ENCODE measurements at places on chromosomes 6 and 20. TPM values are rescaled to one million over a fixed set of nuclear protein-coding genes. Genes with fewer than 3 reads are reported as not detected.

DNA sequence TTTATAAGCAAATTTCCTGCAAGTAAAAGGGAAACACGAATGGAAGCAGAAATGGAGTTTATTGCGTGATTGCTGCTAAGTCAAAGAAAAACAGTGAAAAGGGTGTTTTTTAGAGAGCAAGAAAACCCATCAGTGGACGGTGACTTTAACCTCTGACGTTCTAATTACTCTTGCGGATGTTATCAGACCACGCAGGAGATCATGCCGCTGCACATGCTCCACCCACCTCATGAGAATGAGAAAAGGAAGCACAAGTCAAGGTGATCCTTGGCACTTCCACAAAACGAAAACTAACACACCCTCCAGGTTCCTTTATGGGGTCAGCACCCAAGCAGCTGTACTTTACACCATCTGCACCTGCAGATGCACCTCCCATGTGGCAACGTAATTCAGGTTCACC, 45.0 kb downstream of the LYRM4 start:
- peaks cover 6% of the 10 kb centered on the region for H3K36me3 ChIP-seq
- peak overlapping the region; percentile 16 for H3K27ac ChIP-seq
- H3K4me1 ChIP-seq, result peaks cover 17% of the 10 kb centered on the region
- DNase-seq, result no peak

DNA sequence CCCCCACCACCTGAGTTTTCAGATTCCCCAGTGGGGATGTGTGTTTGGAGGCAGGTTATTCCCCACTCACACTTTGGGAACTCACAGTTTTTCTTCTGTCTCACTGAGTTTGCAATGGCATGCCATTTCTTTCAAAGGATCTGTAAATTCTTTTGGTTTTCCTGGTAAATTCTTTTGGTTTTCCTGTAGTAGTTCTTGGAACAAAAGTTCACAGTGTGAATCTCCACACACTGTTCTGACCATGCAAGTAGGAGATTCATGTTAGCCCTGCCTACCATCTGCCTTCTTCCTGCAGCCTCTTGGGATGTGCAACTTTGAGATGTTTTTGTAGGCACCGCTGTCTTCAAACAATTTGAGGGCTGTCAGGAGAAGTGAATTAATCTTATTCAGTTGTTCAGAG, 165.6 kb upstream of the OGFRL1 start:
- H3K4me3 ChIP-seq, result no peak overlapping the region
- H3K27ac ChIP-seq, result no peak overlapping the region
- DNase-seq, result no peak
- no peaks in the 10 kb centered on the region for H3K36me3 ChIP-seq
- no peaks in the 10 kb centered on the region for H3K27me3 ChIP-seq

GRCh38 chr20:23212011-23212410, 125.9 kb upstream of the CD93 start:
- H3K27ac ChIP-seq, result no peak overlapping the region
- no peak overlapping the region for H3K4me3 ChIP-seq
- DNase-seq, result no peak
- H3K4me1 ChIP-seq, result no peaks in the 10 kb centered on the region
- no peaks in the 10 kb centered on the region for H3K36me3 ChIP-seq
- H3K27me3 ChIP-seq, result peaks cover 11% of the 10 kb centered on the region

The MUCL3 gene
- not detected for total RNA-seq

DNA sequence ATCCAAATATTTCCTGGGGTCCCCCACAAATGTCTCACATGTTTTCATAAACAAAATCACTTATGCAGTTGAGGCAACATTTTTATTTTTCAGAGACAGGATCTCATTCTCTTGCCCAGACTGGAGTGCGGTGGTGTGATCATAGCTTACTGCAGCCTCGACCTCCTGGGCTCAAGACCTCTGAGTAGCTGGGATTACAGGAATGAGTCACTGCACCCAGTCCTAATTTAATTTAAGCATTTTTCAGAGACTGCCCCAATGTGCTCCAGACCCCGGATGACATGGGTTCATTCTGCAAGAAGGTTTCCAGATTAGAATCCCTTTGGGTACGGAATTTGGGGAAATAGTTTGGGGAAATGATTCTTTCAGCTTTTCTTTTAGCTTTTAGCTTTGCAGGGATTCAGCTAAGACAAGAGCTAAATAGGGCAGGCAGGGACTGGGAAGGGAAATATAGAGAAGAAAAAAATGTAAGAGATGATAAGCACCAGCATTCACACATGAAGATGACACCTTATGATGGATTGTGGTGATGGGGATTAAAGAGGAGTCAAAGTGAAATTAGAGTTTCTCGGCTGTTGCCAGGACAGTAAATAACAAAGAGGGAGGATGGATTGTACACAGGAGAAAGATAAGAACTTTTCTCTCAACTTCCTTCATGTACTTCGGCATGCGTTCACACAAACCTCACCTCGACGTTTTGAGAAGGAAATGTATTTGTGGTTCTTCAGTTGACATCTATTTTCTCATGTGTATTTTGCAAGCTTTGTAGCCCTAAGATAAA, 169.4 kb upstream of the TAB2 start:
- H3K36me3 ChIP-seq, result no peaks in the 10 kb centered on the region
- no peak for DNase-seq
- H3K4me1 ChIP-seq, result no peaks in the 10 kb centered on the region
- H3K27me3 ChIP-seq, result no peaks in the 10 kb centered on the region
- H3K4me3 ChIP-seq, result no peak overlapping the region

DNA sequence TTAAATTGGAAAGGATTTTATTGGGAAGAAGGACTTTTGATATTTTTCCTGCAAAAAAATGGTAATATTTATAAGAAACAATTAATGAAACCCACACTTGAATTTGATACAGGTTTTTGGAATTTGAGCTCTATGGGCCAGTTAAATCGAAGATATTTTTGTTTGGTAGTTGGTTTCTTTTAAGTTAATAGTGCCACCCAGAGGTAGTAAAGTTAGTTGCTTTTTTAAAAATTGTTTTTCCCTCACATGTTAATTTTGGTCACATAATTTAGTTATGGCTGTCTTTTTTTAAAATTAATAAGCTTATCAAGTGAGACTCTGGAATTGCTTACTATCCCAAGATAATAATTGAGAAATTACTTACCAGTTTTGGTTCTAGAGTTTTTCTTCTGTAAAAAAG, 7.1 kb downstream of the PRIM2 start:
- no peaks in the 10 kb centered on the region for H3K4me1 ChIP-seq
- no peak overlapping the region for H3K4me3 ChIP-seq
- H3K36me3 ChIP-seq, result peaks cover 83% of the 10 kb centered on the region

The KCNB1 gene
- total RNA-seq, result 0.35 TPM

DNA sequence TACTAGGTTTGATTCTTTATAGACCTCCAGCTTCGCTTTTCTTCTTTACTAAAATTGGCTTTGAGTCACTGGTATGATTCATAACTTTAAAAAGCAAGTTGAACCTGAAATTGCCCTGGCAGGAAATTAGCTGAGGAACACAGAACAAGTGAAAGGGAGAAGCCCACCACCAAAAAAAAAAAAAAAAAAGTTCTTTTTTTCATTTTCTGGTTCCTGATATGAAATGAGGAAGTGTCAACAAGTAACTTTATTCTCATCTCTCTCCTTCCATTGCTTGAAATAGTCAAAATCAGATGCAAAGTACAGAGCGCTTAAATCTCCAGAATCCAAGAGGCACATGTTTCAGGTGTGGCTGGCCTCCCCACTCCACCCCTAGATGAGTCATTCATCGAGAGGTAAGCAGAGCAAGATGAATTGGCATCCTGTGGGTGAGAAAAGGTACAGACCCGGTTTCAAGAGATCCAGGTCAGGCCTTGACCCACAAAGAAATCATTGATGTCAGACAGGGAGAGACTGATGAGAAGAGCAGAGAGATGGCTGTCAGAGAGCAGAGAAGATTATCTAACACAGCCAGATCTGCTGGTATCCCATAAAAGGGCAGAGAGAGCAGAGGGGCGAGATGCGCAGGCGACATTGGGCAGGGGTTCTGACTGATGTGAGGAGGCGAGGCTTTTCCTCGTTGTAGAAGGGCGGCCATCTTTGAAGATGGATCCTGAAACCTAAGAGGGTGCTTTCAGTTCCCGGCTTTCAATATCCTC, 54.8 kb upstream of the MBOAT1 start:
- H3K4me1 ChIP-seq, result peaks cover 17% of the 10 kb centered on the region
- peak; percentile 87 for DNase-seq
- no peak overlapping the region for H3K4me3 ChIP-seq
- H3K36me3 ChIP-seq, result no peaks in the 10 kb centered on the region
- peak overlapping the region; percentile 94 for H3K27ac ChIP-seq

- H3K4me1 ChIP-seq, result no peaks in the 10 kb centered on the region
- H3K36me3 ChIP-seq, result no peaks in the 10 kb centered on the region
Observed at GRCh38 chr20:2084703-2085102, 16.9 kb upstream of the STK35 start.

- DNase-seq, result no peak
- no peaks in the 10 kb centered on the region for H3K27me3 ChIP-seq
- H3K4me1 ChIP-seq, result peaks cover 2% of the 10 kb centered on the region
Observed at GRCh38 chr20:49668181-49668877, 45.3 kb downstream of the B4GALT5 start.

- H3K4me3 ChIP-seq, result no peak overlapping the region
- no peak for DNase-seq
- no peaks in the 10 kb centered on the region for H3K36me3 ChIP-seq
- peaks cover 11% of the 10 kb centered on the region for H3K4me1 ChIP-seq
Observed at GRCh38 chr6:71347119-71347518, 58.5 kb downstream of the OGFRL1 start.

GRCh38 chr6:45930420-45931040, 85.1 kb downstream of the CLIC5 start:
- H3K27me3 ChIP-seq, result peaks cover 22% of the 10 kb centered on the region
- H3K4me1 ChIP-seq, result no peaks in the 10 kb centered on the region
- H3K4me3 ChIP-seq, result no peak overlapping the region
- DNase-seq, result peak; percentile 82
- no peak overlapping the region for H3K27ac ChIP-seq

GRCh38 chr6:40432982-40433381, 154.2 kb downstream of the LRFN2 start:
- no peaks in the 10 kb centered on the region for H3K27me3 ChIP-seq
- H3K27ac ChIP-seq, result no peak overlapping the region
- no peak overlapping the region for H3K4me3 ChIP-seq
- H3K36me3 ChIP-seq, result no peaks in the 10 kb centered on the region

The SYCP2 gene
- 1.8 TPM for total RNA-seq

- no peak for DNase-seq
- no peak overlapping the region for H3K4me3 ChIP-seq
- H3K27me3 ChIP-seq, result no peaks in the 10 kb centered on the region
- H3K36me3 ChIP-seq, result peaks cover 58% of the 10 kb centered on the region
- no peak overlapping the region for H3K27ac ChIP-seq
Observed at GRCh38 chr20:58666702-58667101, 15.6 kb downstream of the STX16 start.

GRCh38 chr20:63521602-63522001, 1.0 kb downstream of the PPDPF start:
- peak overlapping the region; percentile 75 for H3K27ac ChIP-seq
- DNase-seq, result no peak
- peaks cover 13% of the 10 kb centered on the region for H3K4me1 ChIP-seq
- peak overlapping the region; percentile 99 for H3K4me3 ChIP-seq

GRCh38 chr6:142700671-142701312, 244.2 kb downstream of the HIVEP2 start:
- H3K4me1 ChIP-seq, result peaks cover 15% of the 10 kb centered on the region
- H3K27ac ChIP-seq, result no peak overlapping the region
- no peaks in the 10 kb centered on the region for H3K36me3 ChIP-seq
- no peak overlapping the region for H3K4me3 ChIP-seq

The CNBD2 gene
- total RNA-seq, result 6.7 TPM

The GRM1 gene
- not detected for total RNA-seq

DNA sequence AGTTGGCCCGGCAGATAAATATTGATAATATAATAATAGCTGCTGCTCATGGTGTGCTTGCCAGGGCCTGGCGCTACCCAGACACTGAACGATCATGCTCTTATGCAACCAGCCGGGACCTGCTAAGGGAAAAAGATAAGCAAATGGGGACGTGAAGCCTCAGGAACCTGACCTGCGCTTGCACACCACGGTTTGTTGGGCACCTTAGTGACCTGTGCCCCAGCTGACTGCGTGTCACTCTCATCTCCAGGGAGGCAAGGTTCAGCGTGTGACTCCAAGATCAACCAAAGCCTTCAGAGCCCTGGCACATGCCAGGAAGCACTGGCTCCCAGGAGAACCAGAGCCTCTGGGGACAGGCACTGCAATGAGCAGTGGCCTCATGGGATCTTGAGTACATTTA, 111.1 kb downstream of the AGPAT4 start:
- no peaks in the 10 kb centered on the region for H3K36me3 ChIP-seq
- no peaks in the 10 kb centered on the region for H3K27me3 ChIP-seq
- no peak overlapping the region for H3K4me3 ChIP-seq
- no peak for DNase-seq
- H3K4me1 ChIP-seq, result no peaks in the 10 kb centered on the region

DNA sequence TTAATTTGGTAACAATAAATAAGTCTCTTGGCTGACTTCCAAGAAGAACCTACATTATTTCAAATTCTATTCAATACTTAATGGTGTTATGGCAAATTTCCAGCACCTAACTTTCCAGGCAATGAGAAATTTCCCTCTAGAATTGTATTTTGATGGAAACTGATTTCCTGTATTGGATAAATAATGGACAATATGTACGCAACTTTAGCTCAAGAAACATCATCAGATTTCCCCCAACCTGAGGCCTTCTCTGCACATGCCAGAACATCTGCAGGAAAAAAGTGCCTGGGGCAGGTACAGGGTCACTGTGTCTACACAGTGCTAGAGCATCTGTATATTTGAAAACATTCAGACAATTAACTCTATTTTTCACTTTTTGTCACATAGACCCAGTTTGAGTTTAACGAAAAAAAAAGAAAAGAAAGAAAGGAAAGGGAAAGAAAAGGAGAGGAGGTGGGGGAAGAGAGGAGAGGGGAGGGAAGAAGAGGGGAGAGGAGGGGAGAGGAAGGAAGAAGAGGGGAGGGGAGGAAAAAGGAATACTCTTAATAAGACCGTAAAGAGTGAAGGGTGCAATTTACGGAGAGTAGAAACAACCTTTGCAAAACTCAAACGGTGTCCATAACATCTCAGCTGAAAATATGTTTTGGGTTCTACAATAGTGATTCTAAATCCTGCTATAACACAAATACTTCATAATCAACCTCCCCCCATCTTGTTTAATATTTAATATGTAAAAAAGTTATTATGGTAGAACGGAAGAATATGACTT, 130.0 kb downstream of the TSHZ2 start:
- H3K36me3 ChIP-seq, result no peaks in the 10 kb centered on the region
- H3K4me3 ChIP-seq, result no peak overlapping the region
- H3K27me3 ChIP-seq, result peaks cover 20% of the 10 kb centered on the region

DNA sequence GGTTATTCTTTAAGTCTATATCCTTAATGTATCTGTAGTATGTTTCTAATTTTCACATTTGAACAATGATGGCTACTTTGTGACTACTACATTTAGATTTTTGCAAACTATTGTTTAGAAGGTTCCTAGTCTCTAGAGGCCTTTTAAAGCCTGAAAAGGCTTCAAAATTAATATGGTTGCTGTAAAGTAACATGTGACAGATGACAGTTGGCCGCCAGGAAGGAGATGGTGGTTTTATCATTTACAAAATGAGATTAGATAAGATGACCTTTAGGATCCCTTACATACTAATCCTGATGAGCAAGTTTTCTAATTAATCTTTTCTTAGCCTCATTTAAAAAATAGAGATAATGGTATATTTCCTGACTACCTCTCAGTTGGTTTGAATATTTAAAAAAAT, 18.8 kb downstream of the SCAF8 start:
- DNase-seq, result no peak
- no peak overlapping the region for H3K27ac ChIP-seq
- H3K4me1 ChIP-seq, result no peaks in the 10 kb centered on the region
- no peaks in the 10 kb centered on the region for H3K36me3 ChIP-seq
- H3K27me3 ChIP-seq, result no peaks in the 10 kb centered on the region
- no peak overlapping the region for H3K4me3 ChIP-seq

GRCh38 chr20:20456741-20457140, 88.8 kb downstream of the INSM1 start:
- H3K4me3 ChIP-seq, result no peak overlapping the region
- DNase-seq, result no peak
- H3K36me3 ChIP-seq, result no peaks in the 10 kb centered on the region
- H3K27ac ChIP-seq, result peak overlapping the region; percentile 83
